ENCODE measurements at places on chromosomes 7 and 10.

GRCh38 chr7:140275069-140275965 lies 98.5 kb upstream of the KDM7A start:
- no peak for DNase-seq

GRCh38 chr10:184174-184573 lies 48.9 kb downstream of the ZMYND11 start:
- no peak for DNase-seq

GRCh38 chr10:89522463-89522862 lies 12.9 kb downstream of the SLC16A12 start:
- no peak for DNase-seq

GRCh38 chr7:108468246-108468645 lies 12.0 kb upstream of the NRCAM start:
- DNase-seq, result no peak

DNA sequence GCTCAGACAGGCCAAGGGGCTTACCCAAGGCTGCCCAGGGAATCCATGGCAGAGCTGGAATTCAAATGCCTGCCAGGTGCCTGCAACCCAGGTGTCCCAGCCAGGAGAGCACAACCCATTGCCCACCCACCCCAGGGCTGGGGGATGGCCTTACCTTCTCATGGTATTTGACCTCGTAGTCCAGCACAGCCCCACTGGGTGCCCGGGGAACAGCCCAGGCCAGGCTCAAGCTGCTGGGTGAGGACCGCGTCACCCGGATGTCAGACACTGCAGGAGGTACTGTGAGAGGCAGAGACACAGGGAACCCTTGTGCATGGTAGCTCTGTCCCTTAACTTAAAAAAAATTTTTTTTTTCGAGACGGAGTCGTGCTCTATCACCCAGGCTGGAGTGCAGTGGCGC lies 9.0 kb downstream of the EPHB4 start:
- no peak for DNase-seq
